Activated naive CD4-positive, alpha-beta T cell treated with anti-CD3 and anti-CD28 coated beads, Interleukin-2, amount 50 U/mL, for 72 hours (primary cell): ENCODE measurements at places on chromosomes 1 and 21.

DNA sequence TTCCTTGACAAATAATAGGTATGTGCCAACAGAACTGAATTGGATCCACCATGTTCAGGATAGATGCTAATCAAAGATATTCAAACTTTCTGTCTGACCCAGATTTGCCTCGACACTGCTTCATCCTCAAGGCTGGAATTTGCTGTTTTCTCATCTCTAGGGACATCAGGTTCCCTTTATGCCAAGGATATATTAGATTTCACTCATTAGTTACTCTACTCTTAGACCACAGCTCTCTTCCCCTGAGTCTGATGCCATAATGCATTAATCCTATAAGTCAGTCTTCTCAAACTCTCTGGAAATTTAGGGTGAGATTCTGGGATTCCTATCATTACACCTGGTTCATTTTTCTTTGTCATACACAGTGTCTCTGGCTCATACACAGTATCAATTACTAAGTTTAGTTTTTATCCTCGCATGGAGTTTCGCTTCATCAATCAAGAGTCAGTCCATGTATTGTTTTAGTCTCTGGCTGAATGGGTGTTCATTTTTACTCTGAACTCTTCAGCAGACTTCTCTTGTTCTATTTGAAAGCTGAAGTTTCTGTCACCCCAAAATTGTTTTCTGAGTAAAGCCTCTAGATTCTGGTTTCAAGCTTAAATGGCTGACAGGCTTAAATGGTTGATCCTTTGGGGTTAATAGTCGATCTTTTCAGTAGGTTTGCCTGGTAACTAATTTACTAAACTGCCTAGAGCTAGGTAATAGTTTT, 9.3 kb upstream of the DCAF6 start:
- no peak for DNase-seq

DNA sequence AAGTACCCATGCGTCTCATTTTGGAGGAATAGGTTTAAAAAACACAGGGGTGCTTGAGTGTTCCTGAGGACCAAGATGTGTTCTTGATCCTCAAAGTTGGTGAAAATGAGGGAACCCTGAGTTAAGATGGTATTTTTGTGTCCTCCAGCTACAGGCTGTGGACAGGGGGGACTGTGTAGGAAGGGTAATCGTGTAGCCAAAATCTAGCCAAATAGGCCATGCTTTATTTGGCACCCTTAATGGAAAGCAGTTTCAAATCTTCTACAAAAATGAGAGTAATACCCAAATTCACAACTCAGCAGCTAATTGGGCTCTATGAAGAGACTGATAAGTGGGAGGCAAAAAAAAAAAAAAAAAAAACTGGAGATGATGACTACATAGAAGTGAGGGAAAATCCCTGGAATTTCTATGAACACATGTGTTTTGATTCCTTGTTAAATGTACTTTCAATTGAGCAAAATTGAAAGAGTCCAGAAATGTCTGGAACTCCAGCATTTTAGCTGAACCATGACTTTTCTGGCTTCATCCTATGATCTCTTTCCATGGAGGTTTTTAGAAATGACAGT, 470 bp downstream of the HSD11B1 start:
- no peak for DNase-seq

DNA sequence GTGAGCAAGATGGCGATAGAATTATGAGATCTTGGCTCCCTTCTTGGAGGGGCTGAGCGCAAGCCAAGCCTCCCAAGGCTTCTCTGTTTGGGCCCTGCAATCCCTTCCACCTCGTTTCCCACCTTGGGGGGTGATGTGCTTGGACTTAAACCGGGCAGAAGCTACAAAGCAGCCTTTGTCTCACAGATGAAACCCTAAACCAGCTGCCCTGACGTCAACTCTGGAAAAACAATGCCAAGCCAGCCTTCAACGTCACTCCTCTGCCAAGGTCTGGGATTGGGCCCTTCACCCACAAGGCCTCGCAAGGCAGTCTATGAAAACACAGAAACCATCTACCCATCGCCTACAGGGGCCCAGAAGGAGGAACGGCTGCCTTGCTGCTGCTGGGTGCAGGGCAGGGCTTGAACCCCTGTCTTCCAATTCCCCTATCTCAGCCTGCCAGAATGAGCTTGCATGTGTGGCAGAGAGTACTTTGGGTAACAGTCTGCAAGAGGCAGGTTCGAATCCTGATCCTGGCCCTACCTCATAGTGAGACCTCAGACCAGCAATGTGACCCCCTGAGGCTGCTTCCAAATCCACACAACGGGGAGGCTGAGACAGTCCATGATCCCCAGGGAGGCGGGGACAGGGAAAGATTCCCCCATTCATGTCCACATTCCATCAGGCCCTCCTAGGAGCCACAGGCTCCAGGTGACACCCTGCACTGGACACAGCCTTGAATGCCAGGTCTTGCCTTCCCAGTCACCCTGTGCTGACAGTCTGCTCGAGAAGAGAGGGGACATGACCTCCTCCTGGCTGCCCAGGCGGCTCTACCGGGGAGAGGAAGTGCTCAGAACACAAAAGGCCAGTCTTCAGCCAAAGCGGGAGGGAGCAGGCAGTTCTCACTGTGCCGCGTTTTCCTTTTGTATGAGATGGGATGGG, 15.0 kb downstream of the IFFO2 start:
- DNase-seq: no peak

DNA sequence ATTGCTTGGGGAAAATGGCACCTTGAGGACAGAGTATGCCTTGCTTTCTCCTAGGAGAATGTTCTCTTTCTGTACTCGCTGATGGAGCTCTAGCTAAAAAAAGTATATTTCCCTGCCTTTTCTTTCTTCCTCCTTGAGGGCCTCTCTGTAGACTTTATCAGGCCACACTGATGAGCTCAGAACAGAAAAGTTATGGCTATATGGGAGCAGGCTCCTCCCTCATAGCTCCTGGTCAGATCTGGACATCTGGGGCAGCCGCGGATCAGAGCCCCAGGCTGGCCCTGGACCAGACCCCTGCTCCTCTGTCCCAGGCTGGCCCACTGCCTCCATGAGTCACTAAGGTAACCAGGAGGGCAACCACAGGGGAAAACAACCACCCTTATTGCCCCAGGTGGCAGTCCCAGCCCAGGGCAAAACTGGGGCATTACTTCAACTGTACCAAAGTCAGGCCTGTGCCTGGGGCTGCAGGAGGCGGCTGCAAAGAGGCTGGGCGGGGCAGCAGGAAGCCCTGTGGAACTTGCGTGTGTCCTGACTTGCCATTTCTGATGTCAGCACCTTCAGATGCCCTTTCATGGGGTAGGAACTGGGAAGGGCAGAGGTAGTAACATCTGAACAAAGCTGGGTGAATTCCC, 26.3 kb upstream of the ZNF648 start:
- no peak for DNase-seq

DNA sequence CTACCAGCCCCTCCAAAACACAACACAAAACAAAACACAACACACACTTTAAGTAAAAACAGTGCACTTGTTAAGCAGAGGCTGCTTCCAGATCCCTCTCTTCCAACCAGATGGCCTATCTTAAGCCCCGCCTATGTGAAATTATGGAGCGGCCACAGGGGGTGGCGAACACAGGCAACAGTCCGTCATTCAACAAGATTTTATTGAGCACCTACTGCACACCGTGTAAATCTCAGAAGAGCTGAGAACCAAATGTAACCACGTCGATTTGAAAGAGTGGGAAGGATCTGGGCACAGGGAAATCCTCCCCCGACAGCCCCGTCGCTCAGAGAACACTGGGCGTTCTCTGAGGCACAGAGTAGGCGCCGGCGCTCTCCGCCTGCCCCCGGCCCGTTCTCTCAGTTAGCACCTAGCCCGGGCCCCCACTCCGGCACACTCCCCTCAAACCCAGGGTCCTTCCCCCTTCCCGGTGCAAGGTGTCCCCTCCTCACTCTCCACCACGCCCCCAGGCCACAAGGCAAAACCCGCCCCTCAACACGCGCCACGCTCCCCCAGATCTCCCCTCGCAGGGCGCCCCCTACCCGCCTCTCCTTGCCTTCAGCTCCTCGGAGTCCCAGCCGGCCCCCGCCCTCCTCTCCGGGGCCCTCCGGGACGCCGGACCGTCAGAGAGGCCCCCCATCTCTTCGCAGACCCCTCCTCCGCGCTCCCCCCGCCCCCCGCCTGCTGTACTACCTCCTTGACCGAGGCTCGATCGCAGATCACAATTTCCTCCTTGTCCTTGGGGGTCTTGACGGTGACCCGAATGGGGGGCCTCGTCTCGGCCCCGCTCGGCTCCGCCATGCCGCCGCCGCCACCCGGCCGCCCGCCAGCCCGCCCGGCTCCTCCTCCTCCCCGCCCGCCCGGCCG, 483 bp downstream of the UBQLN4 start:
- DNase-seq: peak; percentile 69
